Stimulated activated CD4-positive, alpha-beta T cell treated with anti-CD3 and anti-CD28 coated beads, Interleukin-1b, Interleukin-23, amount 100 ng/mL, for 1 hour (primary cell): ENCODE measurements at places on chromosomes 3 and 15.

GRCh38 chr3:134965865-134966481 lies 170.9 kb downstream of the EPHB1 start:
- DNase-seq: no peak

- DNase-seq: no peak
Observed at GRCh38 chr3:45362161-45362560, 26.2 kb upstream of the LARS2 start.

- DNase-seq: no peak
Observed at GRCh38 chr15:29113336-29114220, 156.0 kb downstream of the NSMCE3 start.

- no peak for DNase-seq
Observed at GRCh38 chr15:29825227-29825626, 3.0 kb upstream of the TJP1 start.

DNA sequence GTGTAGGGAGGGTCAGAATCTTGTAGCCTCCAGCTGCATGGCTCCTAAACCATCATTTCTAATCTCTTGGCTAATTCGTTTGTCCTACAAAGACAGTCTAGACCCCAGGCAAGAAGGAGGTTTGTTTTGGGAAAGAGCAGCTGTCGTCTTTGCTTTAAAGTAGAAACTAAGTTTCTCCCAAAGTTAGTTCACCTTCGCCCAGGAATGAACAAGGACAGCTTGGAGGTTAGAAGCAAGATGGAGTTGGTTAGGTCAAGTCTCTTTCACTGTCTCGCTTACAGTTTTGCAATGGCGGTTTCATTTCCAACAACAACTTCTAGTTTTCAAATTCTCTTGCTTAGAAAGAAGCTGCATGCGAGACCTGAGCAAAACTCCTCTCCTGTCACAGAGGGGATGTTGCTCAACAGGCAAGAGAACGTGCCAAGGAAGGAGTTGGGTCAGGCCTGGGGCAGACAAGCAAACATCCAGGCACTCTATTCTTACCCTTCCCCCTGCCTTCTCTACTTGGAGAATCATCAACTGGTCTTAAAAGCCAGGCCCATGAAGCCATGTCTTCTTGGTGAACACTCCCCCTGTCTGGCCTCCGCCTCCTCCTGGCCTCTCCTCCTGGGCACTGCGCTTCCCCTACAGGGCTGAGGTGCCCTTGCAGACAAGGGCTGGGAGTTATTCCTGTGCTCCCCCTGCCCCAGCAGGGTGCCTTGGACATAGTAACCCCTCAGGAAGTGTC lies 57.6 kb downstream of the TMEM44 start:
- DNase-seq: no peak
